Stomach (tissue), 19 donors: ENCODE measurements at places on chromosomes 11 and 22.
A peak's percentile ranks its signal among the peaks of the same experiment; 100 is the strongest.

- no peak for DNase-seq
These were observed 765 bp downstream of the GAB4 start for GRCh38 chr22:17007257-17007656.

GRCh38 chr11:126290887-126291286 is 8.0 kb downstream of the TIRAP start:
- no peak for DNase-seq

- DNase-seq = no peak
These were observed 29.6 kb upstream of the FLI1 start for GRCh38 chr11:128664317-128664716.

- no peak for DNase-seq
These were observed 78.7 kb downstream of the ENTHD1 start for GRCh38 chr22:39814899-39815298.

GRCh38 chr22:45094825-45095224 is 68.9 kb upstream of the NUP50 start:
- no peak for DNase-seq

GRCh38 chr11:27908621-27909020 is 199.3 kb downstream of the KIF18A start:
- DNase-seq = no peak

DNA sequence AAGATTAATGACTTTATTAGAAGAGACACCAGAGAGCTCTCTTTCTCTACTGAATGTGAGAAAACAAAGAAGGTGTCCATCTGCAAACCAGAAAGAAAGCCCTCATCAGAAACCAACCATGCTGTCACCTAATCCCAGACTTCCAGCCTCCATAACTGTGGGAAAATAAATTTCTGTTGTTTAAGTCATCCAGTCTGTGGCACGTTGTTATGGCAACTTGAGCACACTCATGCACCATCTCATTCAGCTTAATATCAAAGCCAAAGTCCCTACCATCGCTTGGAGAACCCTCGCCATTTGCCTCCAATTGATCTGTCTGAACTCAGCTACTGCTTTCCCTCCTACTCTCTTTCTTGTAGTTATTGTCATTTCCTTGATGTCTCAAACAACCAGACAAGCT is 766.1 kb upstream of the ARHGAP42 start:
- DNase-seq = no peak

DNA sequence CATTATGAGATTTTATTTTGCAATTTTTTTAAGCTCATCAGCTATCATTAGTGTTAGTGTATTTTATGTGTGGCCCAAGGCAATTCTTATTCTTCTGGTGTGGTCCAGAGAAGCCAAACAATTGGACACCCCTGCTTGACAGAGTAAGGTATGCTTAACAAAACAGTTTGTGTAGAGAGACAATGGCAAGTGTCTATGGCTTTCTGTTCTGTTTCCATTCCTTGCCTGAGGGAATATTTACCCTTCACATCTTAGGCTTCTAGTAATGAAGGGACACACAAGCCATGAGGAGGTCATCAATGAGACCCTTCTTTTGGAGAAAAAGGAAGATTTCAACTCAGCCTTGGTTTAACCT is 1278.4 kb upstream of the TENM4 start:
- no peak for DNase-seq

GRCh38 chr22:22940961-22941605 is 53.5 kb downstream of the IGLL5 start:
- peak; percentile 17 for DNase-seq

DNA sequence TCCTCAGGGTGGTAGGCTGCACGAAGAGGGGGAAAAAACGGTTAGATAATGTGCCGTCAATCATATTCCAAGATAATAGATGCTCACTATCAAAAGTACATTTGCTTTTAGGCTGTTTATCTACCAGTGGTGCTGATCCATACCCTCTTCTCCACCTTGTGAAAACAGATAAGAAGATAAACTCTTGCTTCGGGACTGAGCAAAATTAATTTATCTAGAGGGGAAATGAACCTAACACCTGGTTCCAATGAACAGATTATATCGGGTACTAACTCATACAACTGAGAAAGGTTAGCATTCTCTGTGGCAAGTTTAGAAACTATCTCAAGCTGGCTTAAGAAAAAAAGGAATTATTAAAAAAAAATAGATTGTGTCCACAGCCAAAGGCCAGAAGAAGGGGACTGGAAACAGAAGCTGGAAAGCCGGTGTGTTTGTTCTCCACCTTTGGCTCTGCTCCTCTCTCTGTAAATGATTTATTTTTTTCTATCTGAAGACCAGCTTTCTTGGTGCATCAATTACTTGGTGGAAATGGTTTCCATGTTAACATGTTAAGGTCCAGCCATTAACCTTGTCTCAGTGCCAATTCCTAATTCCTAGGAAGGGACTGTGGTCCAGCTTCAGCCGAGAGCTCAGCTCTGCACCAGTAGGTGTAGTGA is 55.8 kb downstream of the SC5D start:
- no peak for DNase-seq

- DNase-seq = no peak
These were observed 16.0 kb downstream of the TMEM123 start for GRCh38 chr11:102436561-102436960.

DNA sequence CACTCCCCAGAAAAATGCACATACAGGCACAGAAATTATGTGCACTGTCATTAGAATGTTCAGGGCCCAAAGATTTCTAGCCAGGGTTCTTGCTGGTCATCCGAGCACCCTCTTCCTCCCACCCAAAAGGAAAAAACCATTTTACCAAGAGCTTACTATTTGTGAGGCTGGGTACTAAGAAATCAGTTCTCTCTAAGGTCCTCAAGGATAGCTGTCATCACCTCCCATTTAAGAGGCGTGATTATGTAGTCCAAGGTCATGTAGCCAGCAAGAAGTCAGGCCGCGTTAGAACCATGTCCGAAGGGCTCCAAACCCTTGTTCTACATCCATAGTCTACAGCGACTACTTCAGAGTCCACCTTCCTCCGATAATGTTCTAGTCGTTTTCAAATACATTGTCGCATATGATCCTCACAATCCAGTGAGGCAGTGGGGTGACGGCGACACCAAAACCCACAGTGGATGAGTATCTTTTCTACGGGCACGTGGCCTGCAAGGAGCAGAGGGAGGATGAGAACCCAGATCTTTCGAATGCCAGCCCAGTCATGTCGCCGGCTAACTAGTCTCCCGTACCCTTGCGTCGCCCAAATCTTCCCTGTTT is 634 bp downstream of the TIMM8B start:
- no peak for DNase-seq

- no peak for DNase-seq
These were observed 1.4 kb downstream of the MYOD1 start for GRCh38 chr11:17720796-17721171.

- DNase-seq = no peak
These were observed 4.3 kb downstream of the ZFTA start for GRCh38 chr11:63764340-63764678.

GRCh38 chr11:96219981-96220623 is 122.9 kb downstream of the MAML2 start:
- no peak for DNase-seq
